T-helper 17 cell (primary cell): ENCODE measurements at places on chromosomes 2 and 18.

- DNase-seq: no peak
Measured at GRCh38 chr18:79043288-79043687, 25.9 kb upstream of the ATP9B start.

DNA sequence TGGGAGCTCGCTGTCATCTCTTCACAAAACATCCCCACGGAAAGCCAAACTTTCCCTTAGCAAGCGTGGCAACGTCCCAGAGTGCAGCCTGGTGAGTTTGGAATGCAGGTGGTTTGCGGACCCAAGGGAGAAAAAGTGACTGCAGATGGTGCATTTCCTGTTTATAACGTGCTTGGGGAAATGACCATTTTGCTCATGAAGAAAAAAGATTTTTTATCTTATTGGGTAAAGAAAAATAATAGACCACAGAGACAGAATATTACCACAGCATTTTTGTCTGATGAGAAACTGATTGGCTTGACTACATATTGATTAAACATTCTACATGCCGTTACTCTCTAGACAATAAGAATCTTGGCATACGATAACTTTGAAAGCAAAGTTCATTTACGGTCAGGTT is 136.5 kb downstream of the COPS8 start:
- DNase-seq: no peak

- DNase-seq: no peak
Measured at GRCh38 chr2:21656330-21657075, 532.7 kb downstream of the TDRD15 start.

DNA sequence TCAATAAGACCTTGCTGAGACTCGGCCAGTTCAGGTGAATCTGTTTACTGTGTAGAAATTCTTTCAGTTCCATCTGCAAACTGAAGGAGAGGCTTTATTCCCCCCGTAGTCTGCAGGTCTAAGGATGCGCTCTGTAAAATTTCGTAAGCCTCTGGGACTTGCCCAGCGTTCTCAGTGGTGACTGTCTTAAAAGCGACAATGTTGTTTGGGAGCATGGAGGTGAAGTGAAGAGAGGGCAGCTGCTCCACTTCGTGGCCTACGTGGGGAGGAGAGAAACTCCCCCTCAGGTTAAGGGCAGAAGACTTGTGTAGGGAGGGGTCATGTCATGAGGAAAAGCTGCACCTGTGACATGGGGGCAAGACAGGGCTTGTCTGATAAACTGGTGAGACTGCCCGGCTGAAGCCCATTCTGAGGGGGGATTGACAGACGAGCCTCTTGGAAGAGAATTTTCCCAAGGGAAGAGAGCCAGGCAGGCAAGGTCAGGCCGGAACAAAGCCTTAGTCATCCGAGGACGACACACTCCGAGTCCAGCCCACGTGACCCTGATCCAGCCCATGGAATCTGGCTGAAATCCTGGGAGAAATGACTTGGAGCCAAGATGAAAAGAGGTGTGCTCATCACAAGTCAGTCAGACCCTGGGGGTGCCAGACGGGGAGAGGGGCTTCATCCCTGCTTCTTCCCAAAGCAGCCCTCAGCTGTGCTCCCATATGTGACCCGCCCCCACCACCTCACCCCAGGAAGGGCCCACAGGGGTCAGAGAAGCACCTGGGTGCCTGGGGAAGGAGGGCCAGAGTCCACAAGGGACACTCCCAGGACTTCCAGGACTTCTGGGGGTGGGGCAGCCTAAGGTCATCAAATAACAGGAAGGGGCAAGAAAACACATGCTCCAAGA is 88.5 kb upstream of the SH3BP4 start:
- no peak for DNase-seq

GRCh38 chr2:20361893-20362292 is 11.2 kb upstream of the PUM2 start:
- no peak for DNase-seq

DNA sequence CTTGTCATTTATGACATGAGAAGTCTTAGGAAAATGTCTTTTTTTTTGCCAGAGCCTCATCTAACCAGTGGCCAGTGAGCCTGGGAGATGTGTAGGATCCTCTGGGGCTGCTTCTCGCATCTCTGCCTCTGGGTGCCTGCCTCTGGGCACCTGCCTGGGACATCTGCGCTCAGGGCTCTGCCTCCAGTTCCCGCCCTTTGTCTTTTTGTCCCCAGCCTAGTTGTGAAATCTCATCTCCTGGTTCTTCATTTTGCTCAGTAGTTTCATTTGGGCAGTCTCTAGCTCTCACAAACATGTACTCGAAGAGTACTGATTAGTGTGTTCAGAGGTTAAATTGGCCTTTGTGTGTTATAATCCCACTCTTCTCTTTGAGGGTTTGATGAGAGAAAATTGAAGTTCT is 92.0 kb downstream of the LTBP1 start:
- no peak for DNase-seq

DNA sequence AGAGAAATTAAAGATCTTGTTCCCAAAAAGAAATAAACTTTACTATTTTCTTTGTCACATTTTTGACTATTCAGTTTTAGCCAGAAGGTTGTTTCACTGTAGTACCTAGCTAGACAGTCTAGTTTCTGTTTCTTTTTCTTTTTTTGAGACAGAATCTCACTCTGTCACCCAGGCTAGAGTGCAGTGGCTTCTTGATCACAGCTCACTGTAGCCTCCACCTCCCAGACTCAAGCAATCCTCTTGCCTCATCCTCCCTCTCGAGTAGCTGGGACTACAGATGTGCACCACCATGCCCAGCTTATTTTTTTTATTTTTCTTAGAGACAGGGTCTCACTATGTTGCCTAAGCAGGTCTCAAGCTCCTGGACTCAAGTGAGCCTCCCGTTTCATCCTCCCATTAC is 2.2 kb downstream of the RBM45 start:
- no peak for DNase-seq

GRCh38 chr2:189783451-189783926 is 650 bp downstream of the ORMDL1 start:
- DNase-seq: no peak

DNA sequence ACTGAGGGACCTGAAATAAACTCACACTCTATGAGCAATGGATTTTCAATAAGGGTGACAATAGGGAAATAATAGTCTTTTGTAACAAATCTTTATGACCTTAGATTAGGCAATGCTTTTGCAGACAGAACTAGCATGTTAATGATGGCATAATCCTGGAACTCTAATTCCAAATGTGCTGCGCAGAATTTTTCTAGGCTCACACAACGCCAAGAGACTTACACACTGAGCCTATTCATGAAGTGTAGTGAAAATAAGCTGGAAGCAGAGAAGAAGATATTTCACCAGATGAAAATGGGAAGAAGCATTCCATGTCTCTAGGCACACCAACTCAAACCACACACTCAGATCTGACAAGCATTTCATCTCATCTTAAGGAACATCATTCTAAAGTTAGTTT is 178.5 kb downstream of the L3MBTL4 start:
- no peak for DNase-seq

DNA sequence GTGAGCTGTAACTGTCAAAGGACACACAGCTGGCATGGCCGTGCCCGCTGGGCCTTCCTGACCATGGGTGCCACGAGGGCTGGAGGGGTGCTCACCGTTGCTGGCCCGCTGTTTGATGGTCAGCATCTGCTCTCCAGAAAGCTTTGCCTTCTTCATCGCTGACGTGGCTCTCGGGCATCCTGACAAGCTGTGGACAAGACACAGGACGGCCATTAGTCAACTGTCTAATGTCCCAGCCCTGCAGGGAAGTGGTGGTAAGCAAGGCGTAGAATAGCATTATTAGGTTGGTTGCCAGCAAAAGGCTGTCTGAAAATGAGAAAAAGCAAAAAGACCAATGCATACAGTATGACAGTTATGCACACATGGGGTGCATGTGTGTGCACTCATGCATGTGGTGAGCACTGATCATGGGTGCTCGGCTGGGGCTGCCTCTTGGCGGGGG is 64.7 kb upstream of the PXDN start:
- no peak for DNase-seq
